ENCODE measurements at places on chromosomes 11 and 22. TPM values are rescaled to one million over a fixed set of nuclear protein-coding genes. Genes with fewer than 3 reads are reported as not detected.

The KCNJ11 gene
- total RNA-seq, result 1.2 TPM

The MMP1 gene
- total RNA-seq, result not detected

The JAML gene
- total RNA-seq, result not detected

The STK33 gene
- 8.5 TPM for total RNA-seq

The HEPACAM gene
- total RNA-seq, result not detected

The MUC5AC gene
- total RNA-seq, result not detected

The UCP3 gene
- total RNA-seq, result 7.6 TPM

The MS4A6E gene
- not detected for total RNA-seq

The RANGAP1 gene
- 80.8 TPM for total RNA-seq

The NNMT gene
- total RNA-seq, result 3.4 TPM

The PRDM11 gene
- total RNA-seq, result 7.5 TPM

The PARVB gene
- 7.7 TPM for total RNA-seq

The TMEM138 gene
- total RNA-seq, result 23.3 TPM

The UCP2 gene
- total RNA-seq, result 91.1 TPM

The SPI1 gene
- not detected for total RNA-seq

The CCDC87 gene
- total RNA-seq, result 0.51 TPM

The PAX6 gene
- total RNA-seq, result 30.7 TPM

The OR51E1 gene
- total RNA-seq, result not detected

The KCTD21 gene
- 9.7 TPM for total RNA-seq

The EFCAB6 gene
- total RNA-seq, result 0.96 TPM

The OR2AG1 gene
- total RNA-seq, result not detected

The LRRC74B gene
- total RNA-seq, result not detected

The OR52I2 gene
- 0.49 TPM for total RNA-seq

The LTO1 gene
- total RNA-seq, result 38.1 TPM

The HIPK3 gene
- total RNA-seq, result 56.5 TPM

The PHETA2 gene
- total RNA-seq, result 0.88 TPM

The CBLIF gene
- total RNA-seq, result not detected

The ACRV1 gene
- not detected for total RNA-seq

The ZNF214 gene
- total RNA-seq, result 1.8 TPM

The IPO7 gene
- total RNA-seq, result 72.9 TPM

The RFPL3 gene
- total RNA-seq, result not detected

The A4GALT gene
- total RNA-seq, result 61.4 TPM

The SERPING1 gene
- total RNA-seq, result 46.1 TPM

The CPT1B gene
- total RNA-seq, result 118 TPM

The OR5T2 gene
- total RNA-seq, result not detected

The MIOX gene
- 4.0 TPM for total RNA-seq

The KRTAP5-3 gene
- not detected for total RNA-seq

The FZD4 gene
- total RNA-seq, result 2.0 TPM

The SLC16A8 gene
- not detected for total RNA-seq

The RASSF10 gene
- not detected for total RNA-seq
